ENCODE measurements at places on chromosomes 13 and 19.
A peak's percentile ranks its signal among the peaks of the same experiment; 100 is the strongest.

DNA sequence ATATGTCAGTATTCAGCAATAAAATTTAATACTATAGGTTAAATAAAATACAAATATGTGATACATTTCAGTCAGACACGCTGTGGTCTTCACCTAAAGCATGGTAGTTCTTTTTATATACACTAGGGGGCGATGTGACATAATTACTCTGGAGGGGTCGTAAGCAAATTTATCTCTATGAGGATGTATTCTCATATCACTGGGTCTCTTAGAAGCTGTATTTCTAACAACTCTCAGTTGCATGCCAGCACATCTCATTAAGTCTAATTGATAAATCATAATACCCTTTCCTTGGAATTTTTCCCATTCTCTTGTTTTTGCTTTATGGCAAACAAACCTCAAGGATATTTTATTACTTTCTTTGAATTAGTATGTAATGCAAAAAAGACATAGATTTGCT, 3.9 kb upstream of the PCDH17 start:
- DNase-seq = peak; percentile 49

GRCh38 chr19:49427855-49428546, 2.8 kb downstream of the GFY start:
- no peak for DNase-seq

- DNase-seq = no peak
These were observed 23.4 kb downstream of the PAK4 start for GRCh38 chr19:39148939-39149529.

GRCh38 chr13:51283371-51283770, 56.1 kb upstream of the SERPINE3 start:
- no peak for DNase-seq

DNA sequence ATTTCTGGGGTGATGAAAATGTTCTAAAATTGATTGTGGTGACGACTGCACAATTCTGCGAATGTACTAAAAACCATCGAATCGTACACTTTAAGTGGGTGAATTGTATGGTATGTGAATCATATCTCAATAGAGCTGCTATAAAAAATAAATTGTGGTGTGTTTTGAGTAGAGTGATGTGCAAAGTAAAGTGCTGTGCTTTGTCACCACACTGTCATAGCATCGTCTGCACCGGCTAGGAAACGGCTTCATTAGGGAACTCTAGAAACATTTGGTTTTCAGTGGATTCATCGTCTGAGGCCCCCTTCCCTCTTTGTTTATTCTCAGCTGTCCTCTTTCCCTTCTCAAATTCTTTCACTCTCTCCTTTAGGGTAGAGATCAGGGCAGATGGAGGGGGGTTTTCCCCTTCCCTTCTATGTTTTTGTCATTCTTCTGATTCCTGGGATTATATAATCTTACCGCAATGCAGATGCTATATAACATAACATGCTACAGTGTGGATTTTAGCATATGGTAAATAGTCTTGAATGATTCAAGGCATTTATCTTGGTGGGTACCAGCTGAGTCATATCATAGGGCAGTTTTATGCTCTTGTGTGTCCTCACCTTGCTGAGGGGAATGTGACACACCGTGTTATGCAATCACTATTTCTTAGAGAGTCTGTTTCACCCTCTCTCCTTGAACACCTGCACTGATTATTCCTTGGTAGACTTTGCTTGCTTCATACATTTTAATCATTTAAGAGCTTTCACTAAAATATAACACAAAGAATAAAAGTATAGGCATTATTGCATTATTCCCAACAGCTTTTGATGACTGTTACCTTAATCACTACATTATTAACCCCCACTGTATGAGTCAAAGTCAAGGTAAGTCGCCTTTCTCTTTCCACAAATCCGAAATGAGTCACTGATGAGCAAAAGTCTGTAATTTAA, 239.4 kb downstream of the DCLK1 start:
- no peak for DNase-seq

DNA sequence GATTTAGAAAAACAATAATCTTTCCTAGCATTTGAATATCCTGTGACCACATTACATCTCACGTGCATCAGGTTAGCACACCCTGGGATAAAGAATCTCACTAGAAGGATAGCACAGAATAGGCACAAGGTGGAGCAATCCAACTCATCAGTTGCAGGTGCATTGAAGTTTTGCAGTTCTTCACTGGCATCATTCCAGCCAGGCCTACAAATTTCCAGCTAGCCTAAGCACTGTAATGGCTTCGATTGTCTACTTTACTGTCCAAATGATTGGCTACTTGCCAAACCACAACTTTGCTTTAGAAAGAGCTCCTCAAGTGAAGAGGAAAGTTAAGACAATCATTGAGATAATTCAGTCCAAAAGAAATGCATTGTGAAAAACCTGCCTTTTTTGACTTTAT, 89.5 kb downstream of the SPRY2 start:
- DNase-seq = peak; percentile 68

GRCh38 chr13:45851956-45852355, 403 bp upstream of the SIAH3 start:
- DNase-seq = no peak

GRCh38 chr19:33819880-33820781, 23.5 kb downstream of the KCTD15 start:
- peak; percentile 39 for DNase-seq

DNA sequence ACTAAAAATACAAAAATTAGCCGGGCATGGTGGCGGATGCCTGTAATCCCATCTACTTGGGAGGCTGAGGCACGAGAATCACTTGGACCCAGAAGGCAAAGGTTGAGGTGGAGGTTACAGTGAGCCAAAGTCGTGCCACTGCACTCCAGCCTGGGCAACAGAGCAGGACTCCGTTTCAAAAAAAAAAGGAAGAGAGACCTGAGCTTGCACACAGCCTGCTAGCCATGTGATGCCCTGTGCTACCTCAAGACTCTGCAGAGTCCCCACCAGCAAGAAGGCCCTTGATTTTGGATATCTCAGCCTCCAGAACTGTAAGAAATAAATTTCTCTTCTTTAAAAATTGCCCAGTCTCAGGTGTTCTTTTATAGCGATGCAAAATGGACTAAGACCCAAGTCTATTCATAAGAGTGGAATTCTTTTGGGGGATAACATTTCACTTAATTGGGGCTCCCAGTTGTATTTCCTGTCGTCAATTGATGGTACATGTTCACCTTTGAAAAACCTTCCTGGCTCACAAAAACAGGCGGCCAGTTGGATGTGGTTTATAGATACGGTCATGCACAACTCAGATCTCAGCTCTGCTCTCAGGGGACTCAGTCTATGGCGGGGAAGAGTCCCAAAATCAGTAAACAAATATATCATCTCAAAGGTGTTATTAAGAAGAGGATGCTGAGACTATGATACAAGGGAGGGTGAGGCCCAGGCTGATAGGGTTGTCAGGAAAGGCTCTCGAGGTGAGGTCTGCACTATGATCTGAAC, 2.4 kb upstream of the CHERP start:
- no peak for DNase-seq

GRCh38 chr13:72959643-72960042, 99.2 kb upstream of the KLF5 start:
- no peak for DNase-seq

DNA sequence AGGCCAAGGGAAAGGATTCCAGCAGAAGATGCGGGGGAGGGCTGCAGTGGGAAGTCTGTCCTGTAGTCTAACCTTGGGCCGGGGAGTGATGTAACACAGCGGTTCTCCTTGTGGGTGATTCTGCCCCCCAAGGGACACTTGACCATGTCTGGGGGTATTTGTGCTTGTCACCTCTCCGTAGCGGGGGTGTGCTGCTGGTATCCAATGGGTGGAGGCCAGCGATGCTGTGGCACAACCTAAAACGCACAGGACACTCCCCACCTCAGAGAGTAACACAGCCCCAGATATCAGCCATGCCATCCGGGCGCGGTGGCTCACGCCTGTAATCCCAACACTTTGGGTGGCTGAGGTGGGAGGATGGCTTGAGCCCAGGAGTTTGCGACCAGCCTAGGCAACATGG, 36.3 kb downstream of the ZNRF4 start:
- no peak for DNase-seq
